Myocyte (in vitro differentiated cells): ENCODE measurements at places on chromosomes 4 and X.

- DNase-seq, result no peak
Observed at GRCh38 chr4:127580891-127581290, 51.9 kb upstream of the INTU start.

DNA sequence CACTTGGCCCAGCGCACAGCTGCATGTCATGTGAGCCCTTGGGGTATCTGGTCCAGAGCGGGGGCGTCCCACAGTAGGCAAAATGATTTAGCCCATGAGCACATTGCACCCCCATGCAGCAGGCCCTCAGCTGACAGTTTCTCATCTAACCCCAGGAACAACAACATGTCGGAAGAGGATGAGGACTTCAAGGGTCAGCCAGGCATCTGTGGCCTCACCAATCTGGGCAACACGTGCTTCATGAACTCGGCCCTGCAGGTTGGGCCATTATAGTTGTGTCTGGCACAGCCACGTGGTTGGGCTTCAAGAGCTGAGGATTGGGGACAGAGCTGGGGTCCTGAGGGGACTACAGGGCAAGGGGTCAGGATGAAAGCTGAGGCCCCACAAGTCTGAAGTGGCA, 7.8 kb downstream of the USP11 start:
- DNase-seq, result no peak

DNA sequence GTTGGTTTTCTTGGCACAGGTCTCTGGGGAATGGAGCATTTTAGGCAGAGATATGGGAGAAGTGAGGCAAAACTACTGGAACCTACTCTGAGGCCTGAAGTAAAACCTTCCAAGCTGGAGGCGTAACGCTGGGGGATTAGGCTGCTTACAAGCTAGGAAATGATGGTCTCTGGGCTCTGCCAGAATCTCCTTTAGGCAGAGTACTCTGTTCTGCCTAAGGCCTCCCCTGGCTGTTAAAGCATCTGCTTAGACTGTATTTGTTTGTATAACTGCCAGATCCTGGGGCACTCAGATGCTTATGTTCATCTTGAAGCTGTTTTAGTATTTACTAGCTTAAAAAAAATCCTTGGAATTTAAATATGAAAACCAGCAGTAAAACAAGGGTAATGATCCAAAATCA, 822.2 kb downstream of the RPA4 start:
- no peak for DNase-seq

GRCh38 chr4:74018771-74019170, 19.7 kb downstream of the CXCL3 start:
- DNase-seq, result no peak
